ENCODE measurements at places on chromosomes 16 and 17. TPM values are rescaled to one million over a fixed set of nuclear protein-coding genes. Genes with fewer than 3 reads are reported as not detected.

GRCh38 chr16:16014329-16015224 is 65.2 kb downstream of the ABCC1 start:
- H3K27ac ChIP-seq, result 0 out of 2 replicates have a peak overlapping the region, but pooled peaks have one; percentile 53
- H3K27me3 ChIP-seq, result no peaks in the 10 kb centered on the region
- H3K36me3 ChIP-seq, result peaks cover 52% of the 10 kb centered on the region

DNA sequence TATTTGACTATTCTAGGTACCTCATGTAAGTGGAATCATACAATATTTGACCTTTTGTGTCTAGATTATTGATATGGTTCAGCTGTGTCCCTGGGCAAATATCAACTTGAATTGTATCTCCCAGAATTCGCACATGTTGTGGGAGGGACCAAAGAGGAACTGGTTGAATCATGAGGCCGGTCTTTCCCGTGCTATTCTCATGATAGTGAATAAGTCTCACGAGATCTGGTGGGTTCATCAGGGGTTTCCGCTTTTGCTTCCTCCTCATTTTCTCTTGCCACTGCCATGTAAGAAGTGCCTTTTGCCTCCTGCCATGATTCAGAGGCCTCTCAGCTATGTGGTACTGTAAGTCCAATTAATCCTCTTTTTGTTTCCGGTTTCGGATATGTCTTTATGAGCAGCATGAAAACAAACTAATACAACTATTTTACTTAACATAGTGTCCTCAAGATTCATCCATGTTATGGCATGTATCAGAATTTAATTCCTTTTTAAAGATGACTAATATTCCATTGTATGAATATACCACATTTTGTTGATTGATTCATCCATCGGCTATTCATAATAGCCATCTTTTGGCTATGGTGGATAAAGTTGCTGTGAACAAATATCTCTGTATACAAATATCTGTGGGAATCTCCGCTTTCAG is 129.1 kb downstream of the FTO start:
- H3K4me3 ChIP-seq, result no peak overlapping the region
- H3K36me3 ChIP-seq, result no peaks in the 10 kb centered on the region
- 0 out of 2 replicates have a peak, but pooled peaks cover 5% of the 10 kb centered on the region for H3K4me1 ChIP-seq
- no peak for DNase-seq
- no peaks in the 10 kb centered on the region for H3K27me3 ChIP-seq
- H3K27ac ChIP-seq, result no peak overlapping the region

DNA sequence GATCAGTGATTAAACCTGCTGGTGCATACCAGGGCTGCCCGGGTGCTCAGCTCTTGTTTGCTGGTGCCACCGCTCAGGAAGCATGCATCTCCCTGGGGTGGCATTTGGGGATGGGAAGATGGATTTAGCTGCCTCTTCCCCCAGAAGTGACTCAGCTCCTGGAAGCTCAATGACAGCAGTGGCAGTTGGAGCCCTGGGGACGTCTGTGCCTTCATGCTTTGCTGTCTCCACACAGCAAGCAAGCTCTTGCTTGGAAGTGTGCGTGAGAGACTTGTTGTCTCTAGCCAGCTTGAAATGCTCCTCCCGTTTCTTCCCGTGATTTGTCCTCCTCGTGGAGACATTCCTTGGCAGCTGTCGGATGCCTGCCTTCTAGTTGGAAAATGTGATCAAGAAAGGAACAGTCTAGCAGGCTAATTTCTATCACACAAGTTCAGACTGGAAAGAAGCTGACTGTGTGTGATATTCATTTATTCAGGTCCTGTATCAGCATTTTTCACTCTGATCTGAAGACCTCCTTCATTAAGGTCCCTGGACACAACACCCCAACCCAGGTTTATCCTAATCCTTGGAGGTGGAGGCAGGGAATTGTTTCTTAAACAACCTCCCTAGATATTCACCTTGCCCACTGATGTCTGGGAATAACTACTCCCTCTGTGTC is 73.0 kb downstream of the BMERB1 start:
- H3K4me3 ChIP-seq, result no peak overlapping the region
- H3K36me3 ChIP-seq, result 0 out of 2 replicates have a peak, but pooled peaks cover 2% of the 10 kb centered on the region
- H3K27me3 ChIP-seq, result no peaks in the 10 kb centered on the region
- peaks cover 27% of the 10 kb centered on the region for H3K4me1 ChIP-seq
- H3K27ac ChIP-seq, result no peak overlapping the region

- no peak for DNase-seq
- H3K27ac ChIP-seq, result no peak overlapping the region
- no peak overlapping the region for H3K4me3 ChIP-seq
- H3K27me3 ChIP-seq, result peaks cover 15% of the 10 kb centered on the region
- no peaks in the 10 kb centered on the region for H3K4me1 ChIP-seq
Observed at GRCh38 chr16:8537691-8538342, 52.5 kb downstream of the TMEM114 start.

- no peak overlapping the region for H3K4me3 ChIP-seq
- no peaks in the 10 kb centered on the region for H3K27me3 ChIP-seq
- H3K4me1 ChIP-seq, result peaks cover 24% of the 10 kb centered on the region
- H3K27ac ChIP-seq, result peak overlapping the region; percentile 71
Observed at GRCh38 chr16:85227084-85227945, 115.0 kb upstream of the CIBAR2 start.

DNA sequence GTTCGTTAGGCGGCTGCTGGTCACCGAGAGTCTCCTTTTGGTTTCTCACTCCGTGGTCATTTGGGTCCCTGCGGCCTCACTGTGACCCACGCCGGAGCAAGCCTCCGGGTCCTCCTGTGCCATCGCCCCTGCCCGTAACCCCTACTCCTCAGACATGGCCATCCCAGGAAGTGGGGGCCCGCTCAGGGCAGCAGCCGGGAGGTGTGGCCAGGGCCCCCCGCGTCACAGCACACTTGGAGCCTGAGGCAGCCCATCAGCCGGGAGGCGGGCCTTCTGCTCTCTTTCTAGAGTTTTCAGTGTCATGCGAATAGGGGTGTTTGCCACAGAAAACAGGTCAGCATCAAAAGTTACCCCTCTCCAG is 7.9 kb upstream of the WFIKKN1 start:
- H3K4me1 ChIP-seq, result peaks cover 26% of the 10 kb centered on the region
- peaks cover 3% of the 10 kb centered on the region for H3K36me3 ChIP-seq
- H3K27me3 ChIP-seq, result no peaks in the 10 kb centered on the region
- no peak for DNase-seq
- no peak overlapping the region for H3K27ac ChIP-seq

DNA sequence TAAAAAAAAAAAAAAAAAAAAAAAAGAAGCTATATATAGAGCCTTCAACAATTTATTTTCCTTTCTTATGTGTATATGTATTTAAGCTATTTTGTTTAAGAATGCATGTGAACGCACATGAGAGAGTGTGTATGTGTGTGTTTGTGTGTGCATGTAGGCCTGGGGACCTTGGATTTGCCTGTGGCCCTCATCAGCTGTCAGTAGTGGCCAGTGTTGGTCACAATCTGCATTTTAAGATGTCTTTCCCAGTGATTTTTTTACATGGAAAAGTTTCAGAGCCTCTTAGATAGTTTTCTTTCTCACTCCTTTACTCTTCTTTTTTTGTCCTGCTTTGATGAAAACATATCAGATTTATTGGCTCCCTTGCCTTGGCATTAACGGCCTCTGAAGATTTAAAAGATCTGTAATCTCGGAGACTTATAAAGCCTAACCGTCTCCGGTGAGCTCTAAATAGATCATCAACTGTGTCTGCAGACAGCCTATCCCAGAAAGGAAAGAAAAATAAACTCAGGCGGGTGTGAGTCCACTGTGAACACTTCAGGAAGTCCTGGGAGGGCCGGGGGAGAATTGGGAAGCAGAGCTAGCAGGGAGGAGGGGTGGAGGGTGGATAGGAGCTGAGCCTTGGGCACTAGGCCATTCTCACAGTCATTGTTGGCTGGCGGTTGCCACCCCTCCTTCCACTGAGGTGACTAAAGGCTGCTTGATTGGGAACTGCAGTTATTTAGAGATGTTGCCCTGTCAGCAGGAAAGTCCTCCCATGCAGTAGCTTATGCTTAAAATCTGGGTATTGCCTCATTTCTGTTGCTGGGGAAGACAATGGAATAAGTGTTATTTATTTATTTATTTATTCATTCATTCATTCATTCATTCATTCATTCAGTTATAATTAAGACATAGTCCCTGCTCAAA is 86.8 kb downstream of the WWP2 start:
- peak overlapping the region; percentile 41 for H3K27ac ChIP-seq
- H3K4me1 ChIP-seq, result peaks cover 12% of the 10 kb centered on the region
- H3K4me3 ChIP-seq, result no peak overlapping the region
- peaks cover 25% of the 10 kb centered on the region for H3K36me3 ChIP-seq
- DNase-seq, result no peak

DNA sequence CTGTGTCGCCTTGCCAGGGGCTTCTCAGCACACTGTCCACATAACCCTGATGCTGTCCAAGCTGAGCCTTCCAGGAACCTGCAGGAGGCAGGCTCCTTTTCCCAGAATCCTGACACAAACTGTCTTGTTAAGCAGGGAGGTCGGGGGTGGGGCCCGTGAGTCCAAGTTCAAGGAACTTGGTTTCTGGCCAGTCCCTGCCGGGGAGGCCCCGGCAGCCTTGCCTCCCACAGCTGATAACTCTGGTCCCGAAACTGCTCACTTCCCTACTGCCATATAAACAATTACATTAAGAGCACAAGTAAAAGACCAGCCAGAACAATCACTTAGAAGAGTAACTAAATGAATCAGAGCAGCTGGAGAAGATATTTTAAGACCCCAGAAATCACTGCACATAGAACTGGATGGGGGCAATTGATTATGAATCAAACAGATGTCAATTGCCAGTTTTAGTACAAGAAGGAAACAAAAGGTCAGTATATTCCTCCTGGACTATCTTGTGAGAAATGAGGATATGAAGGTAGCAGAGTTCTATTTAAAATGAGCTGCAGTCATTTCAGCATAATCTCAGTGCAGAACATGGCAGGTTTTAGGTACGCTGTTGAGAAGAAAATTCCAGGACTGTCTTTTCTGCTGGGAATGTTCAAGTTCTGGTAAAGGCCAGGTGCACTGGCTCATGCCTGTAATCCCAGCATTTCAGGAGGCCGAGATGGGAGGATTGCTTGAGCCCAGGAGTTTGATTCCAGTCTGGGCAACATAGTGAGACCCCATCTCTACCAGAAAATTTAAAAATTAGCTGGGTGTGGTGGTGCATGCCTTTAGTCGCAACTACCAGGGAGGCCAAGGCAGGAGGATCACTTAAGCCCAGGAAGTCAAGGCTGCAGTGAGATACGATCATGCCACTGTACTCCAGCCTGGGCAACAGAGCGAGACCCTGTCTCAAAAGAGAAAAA is 169.8 kb downstream of the PITPNC1 start:
- DNase-seq, result peak; percentile 19
- no peak overlapping the region for H3K27ac ChIP-seq

CLDN7 gene
- total RNA-seq, result 131 TPM

TP53TG3F gene
- total RNA-seq, result not detected
